ENCODE measurements at places on chromosomes 16 and 17. TPM values are rescaled to one million over a fixed set of nuclear protein-coding genes. Genes with fewer than 3 reads are reported as not detected.

The EFCAB13 gene
- total RNA-seq, result 2.2 TPM

The CDH3 gene
- 4.2 TPM for total RNA-seq

The IRX3 gene
- total RNA-seq, result 33.0 TPM

DNA sequence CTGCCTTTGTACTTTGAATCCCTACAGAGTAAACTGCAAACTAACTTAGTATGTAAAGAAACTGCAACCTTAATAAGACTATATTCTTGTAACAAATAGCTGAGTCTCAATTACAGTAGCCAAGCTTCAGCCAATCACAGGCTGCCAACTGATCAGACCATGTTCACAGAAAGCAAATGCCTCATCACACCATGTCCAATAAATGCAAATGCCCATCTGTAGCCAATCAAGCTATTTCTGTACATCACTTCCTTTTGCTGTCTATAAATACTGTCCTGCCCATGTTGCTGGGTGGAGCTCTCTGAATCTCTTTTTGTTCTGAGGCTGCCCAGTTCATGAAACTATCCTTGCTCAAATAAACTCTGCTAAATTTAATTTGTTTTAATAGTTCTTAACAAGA is 531.7 kb upstream of the TOM1L1 start:
- H3K4me1 ChIP-seq, result peaks cover 15% of the 10 kb centered on the region
- H3K36me3 ChIP-seq, result peaks cover 3% of the 10 kb centered on the region
- H3K27me3 ChIP-seq, result no peaks in the 10 kb centered on the region
- H3K27ac ChIP-seq, result no peak overlapping the region
- no peak for DNase-seq

DNA sequence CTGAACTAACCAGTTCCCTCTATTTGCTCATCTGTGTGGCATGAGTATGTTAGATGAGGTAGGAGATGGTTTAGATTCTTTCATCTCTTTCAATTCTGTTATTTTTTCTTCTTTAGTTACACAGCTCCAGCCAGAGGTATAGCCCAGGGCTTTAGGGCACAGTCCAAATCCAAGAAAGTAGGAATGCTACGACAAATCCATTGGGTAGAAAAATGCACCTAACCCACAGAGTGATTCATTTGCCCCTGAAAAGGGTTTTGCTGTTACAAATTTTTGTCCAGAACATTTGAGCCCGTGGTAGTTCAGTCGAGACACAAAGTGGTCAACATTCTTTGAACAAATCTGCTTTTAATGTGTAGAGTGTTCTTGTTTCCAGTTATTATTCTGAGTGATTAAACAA is 250.7 kb downstream of the HS3ST3A1 start:
- peaks cover 7% of the 10 kb centered on the region for H3K4me1 ChIP-seq
- no peak overlapping the region for H3K4me3 ChIP-seq
- H3K36me3 ChIP-seq, result peaks cover 3% of the 10 kb centered on the region
- no peaks in the 10 kb centered on the region for H3K27me3 ChIP-seq
- DNase-seq, result no peak

GRCh38 chr16:9523994-9524393 is 432.6 kb downstream of the HAPSTR1 start:
- H3K27me3 ChIP-seq, result peaks cover 36% of the 10 kb centered on the region
- DNase-seq, result no peak
- no peak overlapping the region for H3K4me3 ChIP-seq
- H3K27ac ChIP-seq, result no peak overlapping the region
- peaks cover 13% of the 10 kb centered on the region for H3K4me1 ChIP-seq

- H3K4me3 ChIP-seq, result no peak overlapping the region
- peaks cover 32% of the 10 kb centered on the region for H3K4me1 ChIP-seq
- H3K27me3 ChIP-seq, result peaks cover 7% of the 10 kb centered on the region
- H3K36me3 ChIP-seq, result no peaks in the 10 kb centered on the region
- no peak for DNase-seq
These were observed 20.6 kb downstream of the ACSM1 start for GRCh38 chr16:20676837-20677236.

DNA sequence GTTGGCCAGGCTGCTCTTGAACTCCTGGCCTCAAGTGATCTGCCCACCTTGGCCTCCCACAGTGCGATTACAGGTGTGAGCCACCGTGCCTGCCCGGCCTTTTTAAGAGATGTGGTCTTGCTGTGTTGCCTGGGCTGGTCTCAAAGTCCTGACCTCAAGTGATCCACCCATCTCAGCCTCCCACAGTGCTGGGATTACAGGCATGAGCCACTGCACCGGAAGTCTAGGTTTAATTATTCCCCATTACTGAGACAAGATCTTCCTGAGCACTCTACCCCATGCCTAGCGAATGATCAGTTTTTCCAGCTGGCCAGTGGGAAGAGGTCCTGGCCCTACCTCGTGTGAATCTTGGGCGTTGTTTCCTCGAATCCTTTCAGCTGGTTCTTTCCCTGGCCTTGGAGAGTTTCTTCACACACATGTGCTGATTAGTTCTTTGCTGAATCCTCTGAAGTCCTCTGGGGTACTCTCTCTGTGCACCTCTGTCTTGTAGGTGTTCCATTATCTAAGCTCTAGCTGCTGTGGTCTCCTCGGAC is 18.9 kb downstream of the C16orf54 start:
- H3K27me3 ChIP-seq, result peaks cover 2% of the 10 kb centered on the region
- no peak overlapping the region for H3K4me3 ChIP-seq
- H3K36me3 ChIP-seq, result no peaks in the 10 kb centered on the region
- H3K4me1 ChIP-seq, result peaks cover 4% of the 10 kb centered on the region
- no peak overlapping the region for H3K27ac ChIP-seq

DNA sequence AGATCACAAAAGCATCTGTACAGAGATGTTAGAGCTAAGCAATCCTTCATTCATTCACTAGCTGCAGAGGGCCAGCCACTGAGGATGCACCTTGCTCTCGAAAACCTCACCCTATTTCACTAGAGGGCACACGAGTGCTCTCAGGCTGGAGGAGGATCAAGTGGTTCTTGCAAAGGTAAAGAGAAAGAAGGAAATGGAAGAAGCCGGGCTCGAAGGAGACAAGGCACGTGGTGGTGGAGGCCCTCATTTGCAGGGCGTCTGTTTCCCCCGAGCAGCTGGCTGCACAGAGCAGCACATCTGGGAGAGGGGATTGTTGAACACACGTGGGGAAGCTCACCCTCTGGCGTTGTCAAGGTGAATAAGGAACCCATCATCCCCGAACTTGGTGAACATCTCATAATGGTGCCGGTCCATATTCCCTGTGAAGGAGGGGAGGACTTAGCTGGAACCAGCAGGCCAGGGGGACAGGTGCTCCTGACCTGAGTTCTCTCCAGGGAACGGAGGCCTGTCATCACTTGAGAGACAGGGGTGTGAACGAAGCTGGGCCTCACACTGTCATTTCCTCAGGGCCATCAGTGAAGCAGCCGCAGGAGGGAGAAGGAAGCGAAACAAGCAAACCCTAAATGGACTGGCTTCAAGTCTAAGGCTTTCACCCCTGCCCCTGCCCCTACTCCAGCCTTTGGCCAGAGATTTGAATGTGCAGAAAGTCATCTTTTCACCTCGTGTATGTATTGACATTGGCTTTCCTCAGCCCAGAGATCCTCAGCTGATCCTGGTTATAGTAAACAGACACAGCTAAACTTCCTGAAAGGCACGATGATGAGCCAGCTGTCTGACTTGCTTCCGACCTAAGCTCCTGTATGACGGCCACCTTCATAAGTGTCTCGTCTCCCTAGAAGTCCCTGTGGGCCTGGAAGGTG is 27.6 kb downstream of the PRKAR1A start:
- H3K36me3 ChIP-seq, result peaks cover 30% of the 10 kb centered on the region
- H3K4me1 ChIP-seq, result peaks cover 4% of the 10 kb centered on the region
- H3K4me3 ChIP-seq, result no peak overlapping the region
- DNase-seq, result no peak
- no peaks in the 10 kb centered on the region for H3K27me3 ChIP-seq

DNA sequence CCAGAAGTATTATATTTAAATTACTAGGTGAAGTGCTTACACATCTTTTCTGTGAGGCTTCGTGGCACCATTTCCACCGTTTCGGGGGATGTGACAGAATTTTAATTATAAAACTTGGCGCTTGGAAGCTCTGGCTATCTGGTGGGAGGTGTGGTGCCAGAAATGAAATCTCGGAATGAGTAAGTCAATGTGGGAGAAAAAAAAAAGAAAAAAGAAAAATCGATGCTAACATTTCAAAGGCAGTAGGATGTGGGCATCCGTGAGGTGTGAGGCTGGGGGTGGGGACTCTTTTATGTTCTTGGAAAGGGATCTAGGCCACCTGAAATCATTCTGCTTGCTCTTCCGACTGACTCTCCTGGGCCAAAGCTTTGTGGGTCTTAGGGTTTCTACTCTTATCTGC is 21.9 kb downstream of the CPPED1 start:
- no peak for DNase-seq
- no peaks in the 10 kb centered on the region for H3K36me3 ChIP-seq
- no peak overlapping the region for H3K4me3 ChIP-seq
- H3K4me1 ChIP-seq, result no peaks in the 10 kb centered on the region
- H3K27ac ChIP-seq, result no peak overlapping the region
